HT1080 (cell line): ENCODE measurements at places on chromosomes 7 and 10.

DNA sequence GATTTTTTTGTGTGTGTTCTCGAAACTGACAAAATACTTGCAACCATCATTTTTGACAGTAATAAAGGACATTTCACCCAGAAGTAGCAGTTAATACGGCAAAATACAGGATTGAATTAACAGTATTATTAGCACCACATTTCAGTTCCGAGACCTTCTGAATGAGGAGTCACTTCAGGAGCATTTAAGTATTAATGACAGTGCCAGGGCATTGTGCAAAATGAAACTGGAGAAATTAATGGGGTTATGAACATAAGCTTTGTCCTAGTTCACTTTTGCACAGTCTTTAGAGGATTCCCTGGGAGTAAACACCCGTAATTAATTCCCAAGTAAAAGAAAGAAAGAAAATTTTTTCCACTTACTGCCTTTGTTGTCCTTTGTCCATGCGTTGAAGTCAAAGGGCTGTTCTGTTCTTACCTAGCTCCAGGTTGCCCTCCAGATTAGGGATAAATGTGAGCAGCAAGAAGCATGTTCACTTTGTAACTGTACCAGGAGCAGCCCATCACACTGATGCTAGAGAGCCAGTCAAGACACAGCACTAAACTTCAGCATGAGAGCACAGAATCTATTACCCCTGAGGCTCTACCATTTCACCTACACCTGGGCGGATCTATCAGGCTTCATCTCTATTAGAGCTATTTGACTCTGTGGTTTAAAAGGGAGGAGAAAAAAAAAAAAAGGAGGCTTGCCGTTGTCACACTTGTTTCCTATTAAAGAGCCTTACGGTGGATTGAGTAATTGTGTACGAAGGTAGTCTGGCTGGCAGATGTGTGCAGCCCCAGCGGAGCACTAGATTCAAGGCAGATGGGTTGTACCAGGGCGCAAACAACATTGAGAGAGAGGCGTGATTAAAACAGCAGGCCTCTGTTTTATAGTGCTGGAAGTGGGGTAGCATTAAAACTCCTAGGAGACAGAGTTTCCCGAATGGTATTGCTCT, 297.8 kb upstream of the SEMA3A start:
- DNase-seq, result no peak

- DNase-seq, result peak; percentile 66
These were observed 56.1 kb upstream of the GRB10 start for GRCh38 chr7:50838675-50839377.

GRCh38 chr10:10233229-10233628, 784.4 kb upstream of the CELF2 start:
- no peak for DNase-seq

GRCh38 chr7:33887266-33887975, 17.9 kb upstream of the BMPER start:
- no peak for DNase-seq

GRCh38 chr10:96708996-96709395, 11.3 kb downstream of the PIK3AP1 start:
- no peak for DNase-seq

- no peak for DNase-seq
These were observed 759 bp downstream of the DNAJB12 start for GRCh38 chr10:72353965-72354355.

DNA sequence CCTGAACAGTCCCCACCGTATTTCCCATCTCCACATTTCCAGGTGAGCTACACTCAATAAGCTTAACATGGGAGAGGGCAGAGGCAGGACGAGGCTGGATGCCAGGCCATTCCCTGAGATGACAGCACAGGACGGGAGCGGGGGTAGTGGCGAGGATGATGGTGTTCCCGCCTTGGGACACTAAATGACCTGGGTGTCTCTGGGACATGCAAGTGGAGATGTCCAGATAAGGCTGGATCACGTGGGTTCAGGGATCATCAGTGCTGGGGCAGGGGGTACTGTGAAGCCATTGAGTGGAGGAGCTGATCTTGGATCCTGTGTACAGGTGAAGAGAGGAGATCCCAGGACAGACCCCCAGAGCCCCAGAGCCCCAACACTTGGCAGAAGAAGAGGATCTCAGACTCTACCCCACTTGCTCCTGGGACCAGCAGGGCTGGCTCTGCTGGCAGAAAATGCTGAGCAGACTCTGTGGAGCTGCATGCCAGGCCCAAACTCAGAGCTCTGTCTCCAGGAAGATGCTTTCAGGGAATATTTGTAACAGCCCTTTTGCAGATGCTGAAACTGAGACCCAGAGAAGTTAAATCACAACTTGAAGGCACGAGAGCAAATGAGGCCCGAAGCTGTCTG, 29.7 kb upstream of the HSPA12A start:
- no peak for DNase-seq

- no peak for DNase-seq
These were observed 39.2 kb upstream of the OTUD1 start for GRCh38 chr10:23399701-23400144.

DNA sequence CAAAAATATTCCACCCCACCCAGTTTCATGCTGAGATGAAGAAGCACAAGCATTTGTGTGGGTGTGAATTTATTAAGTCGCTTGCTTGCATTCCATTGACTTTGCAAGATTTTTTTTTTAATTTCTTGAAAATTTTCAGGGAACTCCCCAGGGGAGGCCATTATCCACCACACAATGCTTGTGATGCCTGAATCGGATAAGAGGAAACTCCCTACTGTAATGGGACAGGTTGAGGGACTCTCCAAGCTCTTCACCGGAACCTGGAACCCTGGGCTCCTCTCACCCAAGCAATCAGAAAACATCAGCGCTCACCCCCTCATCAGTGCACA, 153.6 kb upstream of the ZMIZ1 start:
- no peak for DNase-seq

GRCh38 chr10:48464871-48465736, 139.8 kb downstream of the ARHGAP22 start:
- no peak for DNase-seq

DNA sequence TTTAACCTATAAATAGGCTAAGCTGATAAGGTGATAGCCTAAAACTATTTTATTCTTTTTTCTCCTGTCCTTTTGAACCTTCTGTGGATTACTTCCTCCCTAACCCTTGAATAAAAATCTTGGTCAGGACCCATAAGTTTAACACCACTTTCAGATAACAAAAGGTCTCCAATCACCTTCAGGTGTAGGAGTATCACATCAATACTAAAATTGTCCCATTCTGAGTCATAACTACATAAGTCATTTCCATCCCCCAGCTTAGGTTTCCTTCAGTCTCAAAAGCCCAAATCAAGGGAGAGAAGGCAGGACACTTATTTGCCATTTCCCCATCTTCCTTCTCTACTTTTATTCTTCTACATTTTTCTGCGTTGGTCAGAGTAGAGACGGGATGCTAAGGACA, 56.9 kb upstream of the WNT16 start:
- DNase-seq, result no peak

DNA sequence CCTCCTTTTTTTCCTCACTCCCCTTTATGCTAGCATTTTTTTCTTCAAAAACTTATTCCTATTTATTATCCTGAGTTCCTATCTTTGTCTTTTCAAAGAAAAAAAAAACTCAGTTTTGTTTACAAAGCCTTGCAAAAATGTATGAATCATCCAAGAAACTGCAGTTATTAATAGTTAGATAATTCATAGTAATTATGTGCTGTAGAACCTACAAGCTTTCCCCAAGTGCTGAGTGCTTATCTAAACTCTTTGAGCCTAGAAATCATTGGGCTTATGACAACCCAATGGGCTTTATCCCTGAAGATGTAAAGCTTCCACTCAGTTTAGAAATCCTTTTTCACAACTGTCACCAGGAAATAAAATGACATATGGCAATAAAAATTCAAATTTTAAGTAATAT, 145.9 kb upstream of the WNT16 start:
- no peak for DNase-seq

- DNase-seq, result no peak
These were observed 65.3 kb downstream of the LMBR1 start for GRCh38 chr7:156827587-156828203.

DNA sequence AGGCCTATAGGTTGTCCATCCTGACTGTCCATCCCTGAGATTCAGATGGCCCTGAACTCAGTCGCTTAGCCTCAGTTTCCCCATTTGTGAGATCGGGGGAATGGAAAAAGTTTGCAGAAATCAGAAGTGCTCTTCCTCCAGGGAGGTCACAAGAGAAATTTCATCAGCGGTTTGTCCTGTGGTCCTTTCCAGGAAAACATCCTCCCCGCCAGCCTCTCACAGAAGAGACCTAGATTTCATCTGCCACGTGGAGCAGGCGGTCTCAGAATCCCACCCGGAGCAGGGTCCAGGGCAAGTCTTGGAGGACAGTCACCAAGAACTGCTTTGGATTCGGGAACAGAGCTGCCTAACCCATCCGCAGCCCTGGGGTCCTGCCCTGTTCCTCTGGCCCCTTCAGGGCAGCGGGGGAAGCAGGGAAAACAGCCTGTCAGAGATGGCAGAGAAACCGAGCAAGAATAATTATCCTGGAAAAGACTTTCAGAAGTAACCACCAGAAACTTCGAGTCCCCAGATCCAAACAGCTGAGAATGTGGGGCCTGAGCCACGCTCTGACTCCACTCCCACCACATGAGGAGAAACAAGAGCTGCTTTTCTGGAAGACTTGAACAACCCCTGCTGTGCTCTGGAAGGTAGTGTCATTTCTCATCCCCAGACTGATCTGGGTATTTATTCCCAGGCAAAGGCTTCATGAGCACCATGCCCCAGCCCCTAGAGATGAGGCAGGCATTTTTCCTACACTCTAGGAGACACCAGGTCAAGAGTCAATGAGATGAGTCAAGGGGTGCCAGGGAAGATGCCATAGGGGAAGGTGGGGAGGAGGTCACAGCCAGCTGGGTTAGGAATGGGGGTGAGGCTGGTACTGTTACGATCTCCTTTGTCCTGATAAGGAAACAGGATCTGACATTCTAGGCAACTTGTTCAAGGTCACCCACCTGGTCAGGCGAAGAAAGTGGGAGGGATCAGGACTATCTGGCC, 1.1 kb upstream of the TNS3 start:
- DNase-seq, result no peak

DNA sequence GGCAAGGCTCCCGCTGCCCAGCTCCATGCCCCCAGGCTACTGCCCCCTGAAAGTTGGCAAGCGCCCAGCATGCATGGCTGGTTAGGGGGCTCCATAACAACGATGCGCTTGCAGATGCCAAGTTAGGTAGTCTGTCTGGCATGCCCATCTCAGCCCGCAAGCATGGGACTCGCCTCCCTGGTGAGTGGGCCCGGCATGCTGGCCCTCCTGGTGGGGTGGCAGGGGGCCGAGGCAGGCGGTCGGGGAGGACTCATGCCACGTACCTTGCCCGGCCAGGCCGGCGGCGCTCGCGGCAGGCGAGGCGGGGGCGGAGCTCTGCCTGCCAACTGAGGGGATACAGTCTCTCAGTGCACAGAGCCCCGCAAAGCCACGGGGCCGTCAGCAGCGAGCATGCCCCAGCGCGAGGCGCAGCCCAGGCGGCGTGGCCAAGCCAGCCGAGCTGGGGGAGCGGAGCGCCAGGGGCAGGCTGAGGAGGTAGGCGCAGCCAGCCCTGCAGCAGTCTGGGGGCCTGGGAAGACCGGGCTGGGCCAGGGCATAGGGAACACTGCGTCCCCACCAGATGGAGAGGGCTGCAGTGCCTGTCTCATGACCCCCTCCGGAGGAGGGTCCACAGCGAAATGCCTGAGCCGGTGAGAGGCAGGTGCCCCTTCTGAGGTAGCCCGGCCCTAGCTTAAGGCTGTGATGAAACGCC, 28.0 kb upstream of the NDST2 start:
- DNase-seq, result no peak

DNA sequence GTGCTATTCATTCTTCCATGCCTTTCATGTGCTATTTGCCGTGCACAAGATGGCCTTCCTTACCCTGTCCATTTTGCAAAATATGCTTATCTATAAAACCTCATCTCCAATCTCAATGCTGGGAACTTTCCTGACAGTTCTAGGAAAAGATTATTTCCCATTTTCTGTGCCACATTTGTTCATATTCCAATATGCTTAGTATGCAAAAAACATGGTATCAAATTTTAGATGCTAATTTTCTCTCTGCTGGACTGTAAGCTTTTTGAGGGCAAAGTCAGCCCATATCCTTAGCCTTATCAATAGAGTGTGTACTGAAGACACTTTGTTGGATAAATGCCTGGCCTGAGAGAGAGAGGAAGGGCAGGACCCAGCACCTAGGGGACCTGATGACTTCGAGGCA, 39.4 kb downstream of the MGAM2 start:
- no peak for DNase-seq

GRCh38 chr10:25758041-25758457, 176.0 kb upstream of the MYO3A start:
- peak; percentile 24 for DNase-seq

GRCh38 chr7:79420464-79420863, 33.0 kb downstream of the MAGI2 start:
- DNase-seq, result peak; percentile 81

DNA sequence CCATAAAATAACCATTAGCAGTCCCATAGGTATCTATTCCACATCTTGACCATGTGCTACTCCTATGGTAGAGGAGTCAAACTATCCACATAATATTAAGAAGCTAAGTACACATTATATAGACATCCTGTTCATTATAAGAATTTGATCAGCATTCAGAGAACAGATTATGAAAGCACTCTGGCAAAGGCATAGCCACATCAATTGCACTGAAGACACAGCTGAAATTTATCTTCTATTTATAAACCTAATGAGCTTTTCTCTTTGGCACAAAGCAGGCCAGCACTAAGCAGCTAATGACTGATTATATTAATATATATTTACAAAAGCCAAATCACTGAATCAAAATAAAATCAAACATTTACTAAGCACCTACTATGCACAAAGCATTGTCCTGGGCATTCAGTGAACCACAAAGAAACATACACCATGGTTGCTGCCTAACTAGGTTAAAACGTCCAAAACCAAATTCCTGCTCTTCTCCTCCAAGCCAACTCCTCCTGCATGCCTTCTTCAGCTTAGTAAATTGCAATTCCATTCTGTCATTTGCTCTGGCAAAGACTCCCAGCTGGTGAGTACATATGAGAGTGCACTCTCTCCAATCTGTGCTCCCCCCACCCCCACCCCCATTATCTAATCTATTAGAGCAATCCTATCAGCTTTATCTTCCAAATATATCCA, 122.6 kb upstream of the ASAH2 start:
- DNase-seq, result no peak

- no peak for DNase-seq
These were observed 16.2 kb downstream of the CSTF2T start for GRCh38 chr10:51683031-51683691.

DNA sequence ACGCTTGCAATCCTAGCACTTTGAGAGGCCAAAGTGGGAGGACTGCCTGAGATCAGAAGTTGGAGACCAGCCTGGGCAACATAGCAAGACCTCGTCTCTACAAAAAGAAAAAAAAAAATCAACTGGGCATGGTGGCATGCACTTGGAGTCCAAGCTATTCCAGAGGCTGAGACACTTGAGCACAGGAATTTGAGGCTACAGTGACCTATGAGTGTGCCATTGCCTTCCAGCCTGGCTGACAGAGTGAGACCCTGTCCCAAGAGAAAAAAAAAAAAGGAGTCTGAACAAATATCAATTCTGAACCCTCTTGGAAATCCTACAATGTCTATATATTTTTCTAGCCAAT, 126.8 kb upstream of the NRP1 start:
- DNase-seq, result no peak

DNA sequence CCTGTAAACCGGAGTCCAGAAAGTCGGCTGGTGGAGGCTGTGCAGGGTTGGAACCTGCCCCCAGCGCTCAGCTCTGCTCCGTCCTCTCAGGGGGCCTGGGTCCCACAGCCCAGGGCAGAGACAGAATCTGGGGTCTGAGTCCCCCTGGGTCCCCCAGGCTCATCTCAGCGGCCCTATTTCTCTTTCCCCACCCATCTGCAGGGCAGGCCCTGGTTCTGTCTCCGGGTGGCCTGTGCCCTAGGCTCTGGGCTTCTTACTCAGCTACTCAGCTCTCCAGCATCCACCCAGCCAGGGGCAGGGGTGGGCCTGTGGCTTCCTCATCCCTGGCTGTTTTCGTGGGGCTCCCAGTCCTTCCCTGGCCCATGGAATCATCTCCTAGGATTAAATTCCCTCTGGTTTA, 183.4 kb downstream of the ADARB2 start:
- no peak for DNase-seq
